ENCODE measurements at places on chromosomes 16 and 17.

- DNase-seq = no peak
Observed at GRCh38 chr17:43648916-43649315, 12.8 kb downstream of the MEOX1 start.

GRCh38 chr16:75080205-75081029 is 36.2 kb downstream of the LDHD start:
- no peak for DNase-seq

DNA sequence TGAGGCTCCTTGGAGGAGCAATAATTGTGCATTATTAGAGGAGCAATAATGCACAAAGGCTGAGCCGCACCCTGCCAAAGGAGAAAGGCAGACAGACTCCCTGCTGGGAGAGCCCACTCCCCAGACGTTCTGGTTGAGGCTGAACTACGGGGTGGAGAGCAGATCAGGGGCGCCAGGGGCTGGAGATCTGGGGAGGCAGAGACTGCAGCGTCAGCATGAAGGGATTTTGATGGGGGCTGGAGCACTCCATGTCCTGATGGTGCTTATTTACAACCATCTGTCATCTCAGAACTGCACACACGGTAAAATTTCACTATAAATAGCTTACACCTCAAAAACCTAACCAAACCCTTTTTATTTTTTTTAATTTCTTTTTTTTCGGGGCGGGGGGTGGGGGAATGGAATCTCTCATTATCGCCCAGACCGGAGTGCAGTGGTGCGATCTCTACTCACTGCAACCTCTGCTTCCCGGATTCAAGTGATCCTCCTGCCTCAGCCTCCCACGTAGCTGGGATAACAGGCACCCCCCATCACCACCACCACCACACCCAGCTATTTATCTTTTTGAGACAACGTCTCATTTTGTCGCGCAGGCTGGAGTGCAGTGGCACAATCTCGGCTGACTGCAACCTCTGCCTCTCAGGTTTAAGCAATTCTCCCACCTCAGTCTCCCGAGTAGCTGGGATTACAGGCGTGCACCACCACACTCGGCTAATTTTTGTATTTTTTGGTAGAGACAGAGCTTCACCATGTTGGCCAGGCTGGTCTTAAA is 4.3 kb upstream of the C16orf95 start:
- no peak for DNase-seq

DNA sequence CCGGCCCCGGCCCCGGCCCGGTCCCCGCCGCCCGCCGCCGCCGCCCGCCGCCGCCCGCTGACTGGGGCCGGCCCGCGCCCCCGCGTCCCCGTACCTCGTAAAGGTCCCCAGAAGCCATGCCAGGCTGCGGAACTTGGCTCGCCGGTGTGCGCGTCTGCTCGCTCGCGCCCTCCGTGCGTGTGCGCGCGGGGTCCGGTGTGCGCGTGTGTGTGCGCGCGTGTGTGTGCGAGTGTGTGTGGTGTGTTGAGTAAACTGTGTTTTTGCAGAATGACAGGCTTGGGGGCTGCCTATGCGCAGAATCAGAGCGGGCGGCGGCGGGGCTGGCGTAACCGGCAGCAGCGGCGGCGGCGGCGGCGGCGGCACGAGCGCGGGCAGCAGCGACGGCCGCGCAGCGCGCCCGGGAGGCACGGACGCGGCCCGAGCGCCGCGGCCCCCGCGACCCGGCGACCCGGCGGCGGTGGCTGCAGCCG is 307 bp downstream of the CDYL2 start:
- peak; percentile 43 for DNase-seq

DNA sequence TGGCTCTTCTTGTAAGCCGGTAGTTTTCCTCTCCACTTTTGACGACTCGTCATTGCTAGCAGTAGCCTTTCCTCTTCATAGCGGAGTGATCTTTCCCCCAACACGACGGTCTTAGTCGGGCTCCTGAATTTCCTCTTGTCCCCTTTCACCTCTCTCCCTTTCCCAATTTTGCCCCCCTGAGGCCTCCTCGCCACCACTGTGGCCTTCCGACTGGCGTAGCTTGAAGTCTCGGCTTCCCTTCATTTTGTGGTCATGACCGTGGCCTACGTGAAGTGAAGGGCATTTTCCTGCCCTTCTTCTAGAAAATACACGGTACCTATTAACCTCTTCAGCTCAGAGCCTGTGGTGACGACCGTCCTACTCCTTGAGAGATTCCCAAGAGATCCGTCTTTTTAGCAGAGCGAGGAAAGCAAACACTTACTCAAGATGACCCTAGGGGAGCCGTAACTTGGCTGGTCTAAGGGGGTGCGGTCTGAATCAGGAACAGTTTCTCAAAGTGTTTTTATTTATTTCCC is 787 bp downstream of the PRKAR1A start:
- no peak for DNase-seq

- DNase-seq = no peak
Observed at GRCh38 chr16:5633845-5634440, 536.3 kb upstream of the EEF2KMT start.

DNA sequence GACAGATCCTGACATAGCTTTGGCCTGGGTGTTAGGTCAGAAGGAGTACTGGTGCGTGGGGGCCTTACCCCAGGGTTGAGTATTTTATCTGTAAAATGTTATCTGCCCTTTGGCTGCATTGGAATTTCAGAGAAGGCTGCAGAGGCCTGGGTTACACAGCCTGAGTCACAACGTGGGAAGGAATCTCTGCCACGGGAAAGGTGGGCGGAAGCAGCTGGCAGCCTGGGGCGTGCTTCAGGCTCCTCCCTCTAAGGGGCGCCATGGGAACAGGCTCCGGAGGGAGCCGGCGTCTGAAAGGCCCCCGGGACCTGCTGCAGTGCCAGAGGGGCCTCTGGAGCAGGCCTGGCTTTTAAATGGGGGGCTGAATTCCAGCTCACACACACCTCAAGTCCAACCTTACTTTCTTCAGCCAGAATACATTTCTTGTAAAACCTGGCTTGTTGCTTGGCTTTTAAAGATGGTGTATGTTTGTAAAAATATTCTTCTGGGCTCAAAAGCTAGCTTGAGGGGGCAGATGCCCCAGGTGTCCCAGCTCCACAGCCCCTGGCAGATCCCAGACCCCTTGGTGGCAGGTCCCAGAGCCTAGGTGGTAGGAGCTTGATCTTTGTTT is 142.2 kb downstream of the RAB11FIP4 start:
- DNase-seq = no peak

DNA sequence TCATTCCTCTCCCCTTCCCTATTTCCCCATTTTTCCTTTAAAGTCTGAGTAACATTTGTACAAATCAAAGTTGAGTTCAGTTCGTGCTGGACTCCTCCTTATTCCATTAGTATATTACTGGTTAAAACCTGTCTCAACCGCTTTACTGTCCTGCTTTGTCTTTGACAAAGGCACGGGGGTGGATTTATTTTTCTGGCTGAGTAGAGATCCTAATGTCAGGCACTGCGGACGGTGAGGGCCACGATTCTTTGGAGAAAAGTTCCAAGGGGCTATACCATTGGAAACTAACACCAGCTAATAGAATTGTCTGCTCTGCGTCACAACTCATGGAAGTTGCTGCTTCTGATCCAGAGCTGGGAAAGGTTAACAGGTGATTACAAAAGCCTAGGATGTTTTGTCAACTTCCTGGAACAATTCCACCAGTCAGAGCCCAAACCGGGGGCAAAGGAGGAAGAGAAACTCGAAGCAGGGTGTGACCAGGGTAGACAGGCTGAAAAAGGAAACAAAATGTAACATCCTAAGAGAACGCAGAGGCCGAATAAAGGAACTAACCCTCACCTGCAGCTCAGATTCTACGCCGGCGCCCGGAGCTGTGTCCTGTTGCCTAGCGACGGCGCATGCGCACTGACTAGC is 12.4 kb downstream of the TAT start:
- DNase-seq = no peak

- no peak for DNase-seq
Observed at GRCh38 chr17:31499771-31500554, 108.5 kb downstream of the RAB11FIP4 start.

DNA sequence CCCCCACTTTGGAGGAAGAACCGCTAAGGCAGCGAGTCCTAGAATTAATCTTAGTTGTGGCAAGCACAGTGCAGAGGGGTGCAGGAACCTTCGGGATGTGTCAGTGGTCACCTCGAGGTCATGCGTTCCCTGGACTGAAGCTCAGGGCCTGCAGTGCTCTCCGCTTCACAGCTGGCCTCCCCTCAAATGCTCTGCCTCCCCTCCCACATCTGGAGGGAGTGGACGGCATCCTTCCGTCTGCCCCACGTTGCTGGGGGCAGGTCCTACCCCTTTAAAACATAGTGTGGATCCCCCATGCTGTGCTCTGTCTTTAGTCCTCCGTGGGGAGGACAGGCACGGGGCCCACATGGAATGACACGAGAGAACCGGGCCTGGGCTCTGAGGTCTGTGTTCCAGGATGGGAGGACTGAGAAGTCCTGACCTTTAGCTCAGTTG is 99.5 kb upstream of the CDC42EP4 start:
- DNase-seq = no peak

DNA sequence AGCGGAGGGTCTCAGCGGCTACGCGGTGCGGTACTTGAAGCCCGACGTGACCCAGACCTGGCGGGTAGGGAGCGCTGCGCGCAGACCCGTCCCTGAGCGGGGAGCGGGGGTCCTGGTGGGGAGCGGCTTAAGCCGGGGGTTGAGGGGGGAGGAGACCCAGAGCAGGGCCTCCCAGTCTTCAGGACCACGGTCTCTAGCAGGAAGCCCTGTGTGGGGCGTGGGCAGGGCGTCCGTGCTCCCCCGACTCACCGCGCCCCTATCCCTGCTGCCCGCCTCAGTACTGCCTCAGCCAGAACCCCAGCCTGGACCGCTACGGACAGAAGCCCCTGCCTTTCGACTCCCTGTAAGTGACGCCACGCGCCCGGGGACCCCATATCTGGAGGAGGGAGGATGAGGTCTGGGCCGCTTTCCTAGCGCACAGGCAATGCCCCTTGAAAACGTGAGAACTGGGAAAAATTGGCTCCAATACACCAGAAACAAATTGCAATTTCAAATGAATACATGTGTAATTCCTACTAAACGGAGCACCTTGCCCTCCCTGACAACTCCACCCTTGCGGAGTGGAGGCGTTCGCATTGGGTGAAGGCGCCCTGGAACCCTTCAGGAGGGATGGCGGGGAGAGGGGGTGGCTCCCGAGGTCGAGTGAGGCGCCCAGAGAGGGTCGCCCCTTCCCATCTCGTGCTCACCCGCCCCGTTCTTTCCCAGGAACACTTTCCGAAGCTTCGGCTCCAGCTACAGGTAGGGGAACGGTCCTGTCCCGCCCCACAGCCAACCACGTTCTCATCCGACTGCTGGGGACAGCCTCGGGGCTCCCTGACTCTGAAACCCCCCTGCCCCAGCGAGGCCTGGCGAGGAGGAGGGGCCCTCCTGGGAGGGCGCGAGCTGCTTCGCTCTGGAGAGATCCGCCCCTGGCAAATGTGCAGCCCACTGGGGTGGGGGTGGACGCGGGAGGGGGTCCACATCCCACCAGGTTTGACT is 14.6 kb upstream of the CNGB1 start:
- DNase-seq = no peak

DNA sequence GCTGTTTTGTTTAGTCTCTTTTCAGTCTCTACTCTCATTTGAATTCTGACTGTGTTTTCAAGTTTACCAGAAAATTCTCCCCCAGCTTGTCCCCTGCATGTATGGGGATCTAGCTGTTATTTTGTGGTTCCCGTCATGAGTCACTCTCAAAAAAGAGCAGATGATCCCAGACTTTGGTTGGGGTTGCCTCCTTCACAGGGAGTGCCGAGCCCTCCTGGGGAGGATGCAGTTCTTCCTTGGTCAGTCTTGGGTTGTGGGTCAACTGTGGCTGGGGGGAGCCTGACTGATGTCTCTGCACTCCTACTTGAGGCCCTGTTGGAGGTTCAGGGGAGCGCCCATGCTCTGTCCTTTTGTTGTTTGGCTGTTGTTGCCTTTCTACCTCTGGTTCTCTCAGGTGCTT is 37.7 kb downstream of the EPN2 start:
- no peak for DNase-seq

DNA sequence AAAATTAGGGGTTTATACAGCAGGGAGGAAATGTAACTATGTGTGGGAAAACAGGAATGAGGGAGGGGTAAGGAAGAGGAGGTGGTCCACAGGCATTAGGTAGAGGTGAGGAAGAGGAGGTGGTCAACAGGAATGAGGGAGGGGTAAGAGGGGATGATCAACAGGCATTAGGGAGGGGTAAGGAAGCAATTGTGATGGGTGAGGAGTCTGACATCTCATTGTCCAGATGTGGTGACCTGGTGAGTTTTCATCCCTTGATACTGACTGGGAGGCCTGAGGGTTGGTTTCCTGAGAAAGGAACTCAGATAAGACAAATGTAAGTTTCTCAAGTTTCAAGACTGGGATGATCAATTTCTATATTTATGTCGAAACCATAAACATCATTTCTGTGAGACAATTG is 206.2 kb upstream of the C16orf82 start:
- DNase-seq = no peak

DNA sequence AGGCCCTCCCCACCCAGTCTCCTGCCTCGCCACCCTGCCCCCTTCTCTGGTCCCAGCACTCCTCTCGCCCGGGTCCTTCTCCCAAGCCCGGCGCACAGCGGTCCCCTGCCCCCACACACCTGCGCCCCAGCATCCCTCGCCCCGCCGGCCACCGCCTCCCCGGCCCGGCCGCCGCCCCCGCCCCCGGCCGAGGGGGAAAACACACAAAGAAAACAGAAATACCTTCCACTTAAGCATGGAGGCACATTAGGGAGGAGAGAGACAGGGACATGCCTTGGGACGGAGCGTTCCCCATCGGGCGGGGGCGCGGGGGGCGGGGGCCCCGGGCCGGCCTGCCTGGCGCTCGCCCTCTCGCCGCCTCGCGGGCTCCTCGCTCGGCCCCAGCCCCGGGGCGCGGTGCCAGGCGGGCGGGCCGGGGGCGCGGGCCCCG is 326 bp downstream of the SRCIN1 start:
- no peak for DNase-seq

DNA sequence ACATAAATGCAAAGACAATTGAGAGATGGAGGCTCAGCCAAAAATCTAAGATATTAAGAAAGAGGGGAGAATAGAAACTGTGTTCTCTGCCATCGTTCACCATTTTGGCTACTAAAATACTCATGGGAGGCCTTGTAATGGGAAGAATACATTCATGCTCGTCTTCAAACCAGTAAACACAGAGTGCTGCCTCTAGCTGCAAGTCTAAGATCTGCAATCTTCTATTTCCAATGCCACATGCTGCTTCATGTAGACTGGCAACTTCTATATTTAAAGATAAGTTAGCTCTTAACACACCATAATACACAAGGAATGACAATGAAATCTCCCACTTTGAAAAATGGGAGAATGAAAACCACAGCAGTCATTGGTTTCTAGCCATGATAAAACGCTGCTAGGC is 387.3 kb downstream of the HS3ST3B1 start:
- DNase-seq = no peak

DNA sequence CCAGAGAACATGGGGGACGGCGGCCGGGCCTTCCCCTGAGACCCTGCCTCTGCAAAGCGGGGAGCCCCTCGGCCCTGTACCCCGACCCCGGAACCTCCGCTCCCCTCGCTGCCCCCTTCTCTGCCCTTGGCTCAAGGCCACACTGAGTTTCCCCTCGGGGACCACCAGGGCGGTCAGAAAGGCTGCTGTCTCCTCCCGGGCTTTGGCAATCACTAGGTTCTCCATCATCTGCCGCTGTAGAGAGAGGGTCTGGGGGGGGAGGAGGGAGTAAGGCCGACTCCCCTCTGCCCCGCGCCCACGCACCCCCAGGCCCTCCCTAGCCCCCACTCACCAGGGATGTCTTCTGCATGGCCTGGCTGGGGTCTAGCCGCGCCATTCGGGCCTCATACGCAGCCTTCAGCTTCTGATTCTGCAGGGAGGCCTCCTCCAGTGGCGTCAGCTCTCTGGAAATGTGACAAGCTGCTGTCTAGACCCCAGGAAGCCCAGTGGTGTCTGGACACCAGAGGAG is 8.4 kb downstream of the VPS9D1 start:
- no peak for DNase-seq

Measured in activated T-helper 1 cell treated with Interleukin-2 at 50 U/mL for 16 hours (primary cell).